ENCODE measurements at places on chromosomes 12 and 14.

- no peak for DNase-seq
These were observed 11.7 kb upstream of the COL2A1 start for GRCh38 chr12:48015954-48016353.

- DNase-seq = no peak
These were observed 113.3 kb downstream of the PRMT8 start for GRCh38 chr12:3604286-3604685.

DNA sequence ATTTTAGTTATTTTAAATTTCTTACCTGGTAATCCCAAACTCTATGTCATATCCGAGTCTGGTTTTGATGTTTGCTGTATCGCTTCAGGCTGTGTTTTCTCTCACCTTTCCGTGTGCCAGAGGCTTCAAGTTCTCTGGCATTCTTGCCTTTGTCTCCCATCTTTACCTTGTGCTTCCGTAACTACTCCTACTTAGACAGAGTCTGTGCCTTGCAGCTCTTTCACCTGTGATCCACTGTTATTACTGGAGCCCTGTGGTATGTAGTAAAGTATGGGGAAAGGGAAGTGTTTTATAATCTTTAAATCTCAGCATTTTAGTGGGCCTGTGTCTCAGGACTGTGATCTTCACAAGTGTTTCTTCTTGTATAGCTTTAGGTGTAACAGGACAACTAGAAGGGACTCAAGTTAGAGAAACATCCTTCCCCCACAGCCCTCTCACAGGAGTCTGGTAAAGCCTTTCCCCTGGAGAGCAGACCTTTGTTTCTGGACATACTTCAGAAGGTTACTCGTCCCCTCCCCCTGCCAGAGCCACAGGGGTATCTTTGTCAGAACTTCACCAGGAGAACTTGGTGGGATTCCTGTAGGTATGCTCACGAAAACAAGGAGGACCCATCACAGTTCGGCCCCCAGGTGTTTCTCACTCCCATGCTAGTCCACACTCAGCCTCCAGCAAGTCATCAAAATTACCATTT lies 11.1 kb downstream of the IFNG start:
- DNase-seq = no peak

DNA sequence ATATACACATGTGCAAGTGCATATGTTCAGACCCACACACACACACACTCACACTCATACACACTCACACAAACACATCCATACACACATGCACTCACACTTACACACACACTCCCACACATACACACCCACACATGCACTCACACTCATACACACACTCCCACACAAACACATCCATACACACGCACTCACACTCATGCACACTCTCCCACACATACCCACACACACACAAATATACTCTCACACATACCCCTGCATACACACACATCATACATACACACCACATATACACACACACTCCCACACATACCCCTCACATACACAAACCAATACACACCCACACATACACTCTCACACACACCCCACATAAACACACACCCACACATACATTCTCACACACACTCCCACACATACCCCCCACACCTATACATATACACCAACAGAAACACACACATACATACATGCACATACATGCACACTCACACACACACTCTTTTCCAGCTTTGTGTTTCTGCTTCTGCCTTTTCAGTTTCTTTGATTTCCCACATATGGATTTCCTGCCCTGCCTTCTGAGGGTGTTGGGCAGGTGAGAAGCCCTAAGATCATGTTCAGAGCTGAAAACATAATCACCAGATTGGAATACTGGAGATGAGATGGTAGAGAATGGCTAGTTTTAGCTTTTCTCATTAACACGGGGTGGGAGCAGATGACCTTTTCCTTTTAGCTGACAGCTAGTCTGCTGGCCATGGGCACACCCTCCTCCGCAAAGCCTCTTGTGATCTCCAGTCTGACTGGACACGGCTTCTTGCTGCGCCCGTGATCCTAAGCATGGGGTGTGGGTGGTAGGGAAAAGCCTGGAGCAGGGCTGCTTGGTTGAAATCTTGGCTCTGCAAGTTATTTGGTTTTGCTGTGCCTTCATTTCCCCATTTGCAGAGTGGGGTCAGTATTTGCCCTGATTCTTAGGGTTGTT lies 214.0 kb downstream of the CHST11 start:
- no peak for DNase-seq

DNA sequence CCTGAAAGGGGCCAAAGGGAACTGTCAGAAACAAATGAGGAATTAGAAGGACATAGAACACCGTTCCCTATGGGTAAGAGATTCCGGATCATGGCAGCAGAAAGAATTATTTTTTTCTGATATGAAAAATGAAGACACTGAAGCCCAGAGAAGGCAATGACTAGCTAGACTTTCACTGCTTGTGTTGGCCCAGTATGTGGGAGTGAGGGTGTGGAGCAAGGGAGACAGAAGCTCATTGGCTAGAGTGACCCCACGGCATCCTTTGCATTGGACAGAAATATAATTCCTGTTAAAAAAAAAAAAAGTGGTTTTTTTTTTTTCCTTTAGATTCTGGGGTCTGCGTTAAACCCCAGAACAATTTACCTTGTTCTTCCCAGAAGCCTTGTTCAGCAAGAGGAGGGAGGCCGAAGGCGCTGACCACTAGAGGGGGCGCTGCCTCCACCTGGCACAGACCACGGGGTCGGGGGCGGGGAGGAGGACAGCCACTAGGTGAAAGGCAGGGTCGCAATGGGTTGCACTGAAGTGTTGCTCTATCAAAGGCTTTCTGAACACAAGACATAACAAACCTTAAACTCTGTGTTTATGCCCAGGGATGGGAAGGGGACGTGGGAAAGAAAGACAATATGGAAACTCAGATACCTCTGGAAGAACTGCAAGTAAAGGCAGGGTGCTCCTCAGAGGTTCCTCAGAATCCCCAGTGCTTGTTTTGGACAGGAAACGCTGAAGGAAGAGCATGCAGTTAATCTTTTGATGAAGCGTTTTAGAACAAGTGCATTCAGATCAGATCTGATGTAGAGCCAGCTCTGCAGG lies 156.8 kb downstream of the KCNA5 start:
- no peak for DNase-seq

GRCh38 chr12:57793920-57794319 lies 11.3 kb downstream of the TSFM start:
- DNase-seq = no peak

DNA sequence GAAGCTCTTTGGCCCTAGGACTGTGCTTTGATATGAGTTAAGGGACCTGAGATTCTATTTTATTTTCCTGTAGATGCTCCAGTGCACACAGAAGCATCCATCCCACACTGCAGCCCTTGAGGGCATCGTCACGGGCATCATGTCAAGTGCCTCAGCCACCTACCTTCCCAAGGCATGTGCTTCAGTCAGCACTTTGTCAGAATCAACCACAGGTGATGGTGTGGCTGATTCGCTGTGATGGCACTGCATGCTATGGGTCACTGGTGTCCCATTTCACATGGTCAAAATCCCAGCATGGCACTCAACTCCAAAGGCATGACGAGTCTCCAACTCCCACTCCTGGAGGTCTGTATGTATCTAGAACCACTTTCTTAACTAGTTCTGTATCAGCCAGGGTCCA lies 100.8 kb downstream of the AACS start:
- no peak for DNase-seq

- DNase-seq = peak; percentile 38
These were observed 605 bp downstream of the ANKRD52 start for GRCh38 chr12:56257491-56258067.

- no peak for DNase-seq
These were observed 21.2 kb downstream of the C14orf132 start for GRCh38 chr14:96060186-96060933.

GRCh38 chr14:59161561-59162175 lies 26.8 kb upstream of the DAAM1 start:
- no peak for DNase-seq

GRCh38 chr12:11824069-11824468 lies 174.6 kb downstream of the ETV6 start:
- no peak for DNase-seq

DNA sequence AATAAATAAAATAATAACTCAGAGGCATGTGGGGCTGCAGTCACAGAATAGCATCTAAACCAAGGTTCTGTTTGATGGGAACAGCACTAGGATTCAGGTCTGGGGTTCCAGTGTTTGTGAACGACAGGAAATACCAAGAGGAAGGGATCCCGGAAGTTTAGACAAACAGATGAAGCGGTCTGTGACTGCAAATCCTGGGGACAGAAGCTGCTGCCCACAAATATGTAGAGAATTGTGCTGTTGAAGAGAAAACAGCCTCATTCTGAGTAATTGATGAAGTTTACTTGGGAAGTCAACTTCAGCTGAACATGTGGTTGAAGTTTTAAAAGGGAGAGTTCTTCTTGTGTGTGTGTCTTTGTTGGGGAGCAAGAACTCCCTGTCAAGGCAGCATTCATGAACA lies 98.4 kb upstream of the TBX5 start:
- DNase-seq = no peak

GRCh38 chr14:96722736-96723135 lies 74.4 kb upstream of the VRK1 start:
- DNase-seq = no peak

GRCh38 chr12:58819985-58820384 lies 100.3 kb downstream of the LRIG3 start:
- no peak for DNase-seq

DNA sequence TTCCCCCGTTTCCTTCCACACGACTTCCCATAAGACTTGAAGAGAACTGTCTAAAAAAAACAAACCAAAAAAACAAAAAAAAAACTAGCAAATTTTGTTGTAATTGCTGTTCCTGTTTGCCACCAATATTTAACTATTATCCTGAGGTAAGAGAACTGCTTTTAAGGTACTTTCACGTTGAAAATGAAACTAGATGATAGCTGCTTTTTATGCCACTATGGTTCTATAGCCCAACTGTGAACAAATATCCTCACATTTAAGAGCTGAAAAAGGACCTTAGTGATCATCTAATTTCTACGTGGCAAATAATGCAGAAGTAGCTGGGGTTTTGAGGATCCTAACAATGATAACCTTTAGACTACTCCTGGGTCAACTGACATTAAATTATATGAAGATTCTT lies 98.6 kb downstream of the TAOK3 start:
- DNase-seq = no peak

DNA sequence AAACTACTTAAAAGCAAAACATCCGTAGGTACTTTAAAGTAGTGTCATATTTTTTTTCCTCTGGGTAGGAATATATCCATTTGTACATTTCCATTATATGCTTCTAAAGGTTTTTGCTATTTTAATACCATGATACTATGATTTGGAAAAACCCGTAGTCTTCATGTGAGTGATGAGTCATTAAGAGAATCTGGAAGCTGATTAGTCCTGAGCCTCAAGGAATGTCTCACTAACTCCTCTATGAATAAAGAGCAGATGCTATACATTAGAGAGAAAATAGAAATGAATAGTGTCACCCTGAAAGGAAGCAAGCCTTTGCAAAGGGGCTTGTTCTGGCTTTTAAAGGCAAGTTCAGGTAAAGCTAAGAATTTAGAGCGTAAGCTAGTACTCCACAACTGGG lies 432.1 kb downstream of the CCDC91 start:
- DNase-seq = no peak

DNA sequence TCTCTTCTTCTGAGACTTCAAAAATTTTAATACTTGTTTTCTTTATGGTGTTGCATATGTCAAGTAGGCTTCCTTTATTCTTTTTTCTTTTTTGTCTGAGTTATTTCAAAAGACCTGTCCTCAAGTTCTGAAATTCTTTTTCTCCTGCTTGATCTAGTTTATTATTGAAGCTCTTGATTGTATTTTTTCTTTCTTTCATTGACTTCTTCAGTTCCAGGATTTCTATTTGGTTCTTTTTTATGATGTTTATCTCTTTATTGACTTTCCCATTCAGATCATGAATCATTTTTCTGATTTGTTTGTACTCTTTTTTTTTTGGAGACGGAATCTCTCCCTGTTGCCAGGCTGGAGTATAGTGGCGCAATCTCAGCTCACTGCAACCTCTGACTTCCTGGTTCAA lies 34.1 kb downstream of the IFT43 start:
- no peak for DNase-seq

- DNase-seq = peak; percentile 44
These were observed 15.7 kb downstream of the OSBPL8 start for GRCh38 chr12:76543813-76544347.

DNA sequence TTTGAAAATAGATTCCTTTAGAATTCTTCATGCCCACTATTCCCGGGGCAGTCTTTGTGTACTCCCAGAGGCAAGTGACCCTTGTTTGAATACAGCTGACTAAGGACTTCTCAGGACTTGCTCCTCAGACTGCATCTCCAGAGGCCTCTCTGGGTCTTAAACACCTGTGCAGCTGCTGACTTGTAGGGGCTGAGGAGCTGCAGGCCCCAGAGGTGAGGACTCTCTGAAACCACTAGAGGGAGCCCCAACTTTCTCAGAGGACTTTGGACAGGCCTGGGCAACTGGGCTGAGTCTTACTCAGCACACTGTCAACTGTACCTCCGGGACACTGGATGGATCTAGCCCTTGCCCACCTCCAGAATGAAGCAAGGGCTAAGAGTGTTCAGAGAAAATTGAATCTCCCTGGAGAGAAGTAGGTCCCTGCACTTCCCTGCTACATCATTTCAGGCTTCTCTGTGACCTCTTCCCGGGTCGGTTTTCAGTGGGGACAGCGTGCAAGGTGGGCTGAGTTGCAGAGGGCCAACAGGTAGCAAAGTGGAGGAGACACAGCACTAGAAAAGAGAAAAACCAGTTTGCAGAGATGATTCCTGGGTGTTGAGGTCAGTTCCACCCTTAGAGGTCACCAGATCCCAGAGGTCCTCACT lies 164.6 kb downstream of the TMEM117 start:
- peak; percentile 16 for DNase-seq

Data from NCI-H526 treated with DMSO at 0.1 percent for 48 hours (cell line).